ENCODE measurements at places on chromosomes 4 and X. TPM values are rescaled to one million over a fixed set of nuclear protein-coding genes. Genes with fewer than 3 reads are reported as not detected.

GRCh38 chrX:19332983-19333382 is 10.7 kb upstream of the PDHA1 start:
- no peak for DNase-seq

GRCh38 chrX:15059474-15059873 is 186.3 kb downstream of the MOSPD2 start:
- DNase-seq = no peak

- DNase-seq = no peak
These were observed 67.7 kb downstream of the UGT2A3 start for GRCh38 chr4:68883870-68884269.

GRCh38 chr4:6338175-6338950 is 68.7 kb downstream of the WFS1 start:
- DNase-seq = no peak

DNA sequence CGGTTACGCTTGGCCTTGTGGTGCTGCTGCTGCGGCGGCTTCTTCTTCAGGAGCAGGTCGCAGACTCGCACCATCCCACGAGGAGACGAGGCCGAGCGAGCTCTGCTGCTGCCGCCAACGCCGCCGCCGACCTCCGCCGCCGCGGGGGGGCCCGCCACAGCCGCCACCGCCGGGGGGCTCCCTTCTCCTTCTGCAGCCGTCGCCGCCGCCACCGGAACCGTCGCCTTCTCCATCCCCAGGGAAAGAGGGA is 237 bp downstream of the ANKRD17 start:
- DNase-seq = peak; percentile 91

GRCh38 chr4:176464748-176465147 is 145.0 kb downstream of the SPCS3 start:
- DNase-seq = no peak

- DNase-seq = no peak
These were observed 29.4 kb downstream of the EVC2 start for GRCh38 chr4:5678977-5679376.

DNA sequence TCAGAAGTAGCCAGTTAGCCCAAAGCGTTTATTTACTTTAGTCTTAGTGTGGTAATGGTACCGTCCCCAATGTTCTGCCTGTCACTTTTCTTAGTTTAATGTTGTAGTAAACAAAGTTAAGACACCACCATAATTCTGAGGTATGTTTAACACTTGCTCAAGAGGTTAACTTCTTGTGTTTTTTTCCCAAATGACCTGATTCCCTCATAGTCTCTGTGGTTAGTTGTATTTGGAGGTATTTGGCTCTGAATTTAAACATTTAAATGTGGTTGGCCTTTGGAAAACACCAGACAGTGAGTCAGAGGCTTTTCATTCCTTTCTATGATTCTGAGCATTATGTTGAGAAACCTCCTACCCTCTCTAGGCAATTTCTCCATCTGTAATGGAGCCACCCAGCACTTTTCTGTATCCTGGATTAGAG is 47.9 kb downstream of the CXCL1 start:
- no peak for DNase-seq

DNA sequence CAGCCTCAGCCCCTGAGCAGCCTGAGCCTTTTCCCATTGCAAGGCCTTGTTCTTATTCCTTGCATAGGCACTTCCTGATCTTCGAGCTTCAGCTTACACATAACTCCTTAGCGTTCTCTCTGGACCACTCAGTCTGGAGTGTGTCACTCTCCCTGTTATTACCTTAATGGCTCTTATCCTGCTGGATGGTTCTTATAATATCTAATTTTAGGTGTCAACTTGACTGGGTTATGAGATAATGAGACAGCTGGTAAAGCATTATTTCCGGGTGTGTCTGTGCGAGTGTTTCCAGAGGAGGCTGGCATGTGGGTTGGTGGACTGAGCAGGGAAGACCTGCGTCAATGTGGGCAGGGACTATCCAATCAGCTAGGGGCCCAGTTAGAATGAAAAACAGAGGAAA is 75.7 kb downstream of the HAUS3 start:
- DNase-seq = no peak

DNA sequence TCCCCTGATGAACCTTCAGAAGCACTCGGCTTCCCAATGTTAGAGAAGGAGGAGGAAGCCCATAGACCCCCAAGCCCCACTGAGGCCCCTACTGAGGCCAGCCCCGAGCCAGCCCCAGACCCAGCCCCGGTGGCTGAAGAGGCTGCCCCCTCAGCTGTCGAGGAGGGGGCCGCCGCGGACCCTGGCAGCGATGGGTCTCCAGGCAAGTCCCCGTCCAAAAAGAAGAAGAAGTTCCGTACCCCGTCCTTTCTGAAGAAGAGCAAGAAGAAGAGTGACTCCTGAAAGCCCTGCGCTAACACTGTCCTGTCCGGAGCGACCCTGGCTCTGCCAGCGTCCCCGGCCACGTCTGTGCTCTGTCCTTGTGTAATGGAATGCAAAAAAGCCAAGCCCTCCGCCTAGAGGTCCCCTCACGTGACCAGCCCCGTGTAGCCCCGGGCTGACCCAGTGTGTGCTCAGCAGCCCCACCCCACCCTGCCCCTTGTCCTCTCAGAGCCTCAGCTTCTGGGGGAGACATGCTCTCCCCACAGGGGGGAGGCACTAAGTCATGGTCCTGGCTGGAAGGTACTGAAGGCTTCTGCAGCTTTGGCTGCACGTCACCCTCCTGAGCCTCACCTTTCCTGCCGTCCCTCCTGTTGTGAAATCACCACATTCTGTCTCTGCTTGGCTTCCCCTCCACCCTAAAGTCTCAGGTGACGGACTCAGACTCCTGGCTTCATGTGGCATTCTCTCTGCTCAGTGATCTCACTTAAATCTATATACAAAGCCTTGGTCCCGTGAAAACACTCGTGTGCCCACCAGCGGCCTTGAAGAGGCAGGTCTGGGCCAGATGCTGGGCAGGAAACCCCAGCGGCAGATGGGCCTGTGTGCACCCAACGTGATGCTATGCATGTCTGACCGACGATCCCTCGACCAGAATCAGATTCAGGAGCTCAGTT is 34.7 kb downstream of the NOP14 start:
- peak; percentile 74 for DNase-seq

The JCHAIN gene
- 9.4 TPM for total RNA-seq

The TMSB15C gene
- total RNA-seq = 0.19 TPM

The TRPC3 gene
- 0.48 TPM for total RNA-seq

The ERVMER34-1 gene
- total RNA-seq = not detected

The SH3BGRL gene
- 87.4 TPM for total RNA-seq

The TBC1D8B gene
- 6.5 TPM for total RNA-seq

Data from mesenteric fat pad (tissue), 1 donor.